ENCODE measurements at places on chromosomes 5 and 9. TPM values are rescaled to one million over a fixed set of nuclear protein-coding genes. Genes with fewer than 3 reads are reported as not detected.
A peak's percentile ranks its signal among the peaks of the same experiment; 100 is the strongest.

The IL9 gene
- not detected for total RNA-seq

DNA sequence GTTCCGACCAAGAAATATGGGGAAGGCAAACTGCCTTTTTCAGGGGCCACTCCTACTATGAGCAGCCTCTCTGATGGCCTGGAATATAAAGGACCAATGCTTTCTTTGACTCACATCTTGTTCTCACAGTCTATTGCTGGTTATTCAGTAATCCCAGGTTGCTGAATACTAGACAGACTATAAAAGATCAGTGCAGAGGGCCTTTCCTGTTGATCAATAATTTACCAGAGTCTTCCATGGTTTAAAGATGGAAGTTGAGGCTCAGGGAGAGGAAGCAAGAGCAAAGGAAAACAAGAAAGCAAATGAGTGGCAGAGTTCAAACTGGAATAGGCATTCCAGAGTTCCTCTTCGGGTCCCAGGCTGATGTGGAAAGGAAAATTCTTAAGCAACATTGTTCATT lies 62.9 kb downstream of the FBXO38 start:
- DNase-seq, result no peak

GRCh38 chr5:138492560-138493045 lies 27.3 kb downstream of the EGR1 start:
- no peak for DNase-seq

The PRR16 gene
- 1.4 TPM for total RNA-seq

DNA sequence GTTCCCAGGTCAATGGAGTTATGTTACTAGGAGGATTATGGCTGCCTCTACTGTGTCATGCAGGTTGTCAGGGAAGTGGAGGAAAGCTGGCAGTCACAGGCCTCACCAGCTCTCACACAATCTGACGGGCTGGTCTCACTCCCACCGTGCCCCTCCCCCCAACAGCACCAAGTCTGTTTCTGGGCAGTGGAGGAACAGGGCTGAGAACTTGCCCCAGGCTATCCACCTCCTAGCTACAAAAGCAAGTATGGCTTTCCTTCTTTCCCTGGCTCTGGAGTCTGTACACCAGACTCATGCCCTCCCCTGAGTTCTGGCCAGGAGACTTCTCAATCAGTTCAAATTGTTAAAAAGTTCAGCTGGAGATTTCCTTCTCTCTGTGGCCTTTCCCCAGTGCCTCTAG lies 25.7 kb upstream of the RIOK2 start:
- no peak for DNase-seq

GRCh38 chr9:108787690-108788048 lies 68.1 kb downstream of the ACTL7B start:
- no peak for DNase-seq

- DNase-seq, result no peak
Observed at GRCh38 chr5:82155305-82155704, 122.8 kb downstream of the RPS23 start.

DNA sequence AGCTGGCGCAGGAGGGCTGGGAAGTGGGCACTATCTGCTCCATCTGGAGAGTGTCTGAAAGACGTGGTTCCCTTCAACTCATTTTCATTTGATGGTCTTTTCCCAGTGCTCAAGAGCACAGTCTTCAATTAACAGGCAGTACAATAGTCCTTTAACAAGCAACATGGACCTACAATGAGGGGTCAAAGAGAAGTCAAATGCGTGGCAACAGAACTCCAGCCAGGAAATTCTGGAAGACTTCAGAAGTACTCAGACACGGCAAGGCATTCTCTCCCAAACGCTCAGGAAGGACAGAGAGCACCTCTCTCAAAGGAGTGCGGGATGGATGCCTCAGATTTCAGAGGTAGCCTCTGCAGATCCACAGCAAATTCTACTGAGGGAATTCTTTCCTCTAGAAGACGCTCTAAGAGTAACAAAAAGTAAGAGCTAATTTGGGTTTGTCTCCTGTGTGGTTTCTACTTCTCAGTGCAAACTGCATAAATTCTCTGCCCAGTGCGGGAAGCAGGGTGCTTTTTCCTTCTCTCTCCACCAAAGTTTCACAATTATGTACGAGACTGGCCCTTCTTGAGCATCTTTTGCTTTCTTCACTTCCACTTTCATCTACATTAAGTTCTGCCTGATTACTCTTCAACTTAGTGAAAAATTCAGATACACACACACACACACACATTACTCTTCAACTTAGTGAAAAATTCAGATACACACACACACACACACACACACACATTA lies 56.4 kb downstream of the LHFPL2 start:
- no peak for DNase-seq

DNA sequence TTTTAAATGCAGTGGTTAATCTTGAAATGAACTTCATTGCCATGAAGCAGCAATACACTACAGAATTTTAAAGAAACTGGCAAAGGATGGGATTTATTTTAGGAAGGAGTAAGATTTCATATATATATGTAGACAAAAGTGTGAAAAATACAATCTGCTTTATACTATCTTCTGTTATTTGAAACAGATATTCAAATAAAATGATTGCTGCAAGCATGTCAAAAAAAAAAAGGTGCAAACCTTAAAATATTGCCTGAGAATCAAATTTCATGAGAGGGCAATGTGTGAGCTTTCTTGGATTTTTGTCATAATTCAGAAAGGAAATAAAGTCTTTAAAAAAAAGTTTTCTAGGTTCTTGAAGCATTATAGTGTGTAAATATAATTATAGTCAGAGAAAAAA lies 705.0 kb upstream of the CDH10 start:
- no peak for DNase-seq

DNA sequence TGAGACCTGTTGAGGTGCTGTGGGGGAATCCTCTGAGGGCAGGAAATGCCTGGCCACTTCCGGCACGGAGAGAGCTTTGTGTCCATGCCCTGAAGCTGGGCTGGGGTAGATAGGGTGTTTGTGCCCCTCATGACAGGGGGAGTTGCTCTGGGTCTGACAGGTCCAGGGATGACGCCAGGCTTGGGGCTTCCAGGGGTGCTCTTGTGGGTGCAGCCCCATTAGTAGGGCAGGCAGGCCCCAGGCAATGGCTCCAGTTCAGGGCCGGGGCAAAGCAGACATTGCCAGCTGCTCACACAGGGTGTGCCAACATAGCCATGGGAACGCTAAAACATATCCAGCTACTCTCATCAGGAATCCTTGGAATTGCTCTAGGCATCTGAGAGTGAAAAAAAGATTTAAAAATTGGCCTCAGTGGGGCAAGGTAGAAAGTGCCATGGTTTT lies 21.1 kb downstream of the PITX1 start:
- no peak for DNase-seq

- DNase-seq, result no peak
Observed at GRCh38 chr9:86405926-86406325, 51.7 kb upstream of the TUT7 start.

- peak; percentile 53 for DNase-seq
Observed at GRCh38 chr5:112551419-112552032, 132.4 kb upstream of the EPB41L4A start.

GRCh38 chr5:159802661-159803060 lies 113.6 kb upstream of the ADRA1B start:
- DNase-seq, result no peak

GRCh38 chr9:111871499-111871855 lies 25.1 kb upstream of the UGCG start:
- DNase-seq, result no peak

GRCh38 chr5:52498607-52499006 lies 289.1 kb upstream of the ITGA1 start:
- no peak for DNase-seq

- DNase-seq, result no peak
Observed at GRCh38 chr5:36897616-36898015, 21.0 kb downstream of the NIPBL start.

The SGCD gene
- 2.2 TPM for total RNA-seq

GRCh38 chr5:115431116-115431515 lies 113.5 kb downstream of the FEM1C start:
- DNase-seq, result no peak

GRCh38 chr9:112174965-112175795 lies at the start of gene SUSD1:
SUSD1 (minus strand) TSS chr9:112175297; CDS start chr9:112175235, 62 bp downstream.
- peak; percentile 56 for DNase-seq

DNA sequence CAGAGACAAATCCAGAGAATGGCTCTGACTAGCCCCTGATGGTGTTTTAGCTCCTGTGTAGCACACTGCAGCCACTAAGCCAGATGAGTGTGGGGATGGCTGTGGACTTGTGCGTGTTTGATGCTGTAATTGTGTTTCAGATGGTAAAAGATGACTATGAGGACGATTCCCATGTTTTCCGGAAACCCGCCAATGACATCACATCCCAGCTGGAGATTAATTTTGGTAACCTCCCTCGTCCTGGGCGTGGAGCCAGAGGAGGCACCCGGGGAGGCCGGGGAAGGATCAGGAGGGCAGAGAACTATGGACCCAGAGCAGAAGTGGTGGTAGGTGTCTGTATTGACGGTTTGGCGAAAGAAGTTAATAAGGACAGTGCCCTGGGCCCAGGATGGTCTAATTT lies 38.0 kb downstream of the HABP4 start:
- DNase-seq, result no peak

- DNase-seq, result peak; percentile 37
Observed at GRCh38 chr9:71783120-71783523, 14.8 kb upstream of the CEMIP2 start.

DNA sequence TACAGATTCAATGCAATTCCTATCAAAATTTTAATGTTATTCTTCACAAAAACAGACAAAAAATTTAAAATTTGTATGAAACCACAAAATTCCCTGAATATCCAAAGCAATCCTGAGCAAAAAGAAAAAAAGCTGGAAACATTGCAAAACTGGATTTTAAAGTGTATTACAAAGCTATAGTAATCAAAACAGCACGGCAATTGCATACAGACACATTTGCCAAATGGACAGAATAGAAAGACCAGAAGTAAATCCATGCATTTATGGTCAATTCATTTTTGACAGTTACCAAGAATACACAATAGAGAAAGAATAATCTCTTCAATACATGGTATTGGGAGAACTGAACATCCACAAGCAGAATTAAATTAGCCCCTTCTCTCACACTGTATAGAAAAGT lies 110.5 kb downstream of the TMEM232 start:
- DNase-seq, result no peak

The ENHO gene
- total RNA-seq, result 1.2 TPM

DNA sequence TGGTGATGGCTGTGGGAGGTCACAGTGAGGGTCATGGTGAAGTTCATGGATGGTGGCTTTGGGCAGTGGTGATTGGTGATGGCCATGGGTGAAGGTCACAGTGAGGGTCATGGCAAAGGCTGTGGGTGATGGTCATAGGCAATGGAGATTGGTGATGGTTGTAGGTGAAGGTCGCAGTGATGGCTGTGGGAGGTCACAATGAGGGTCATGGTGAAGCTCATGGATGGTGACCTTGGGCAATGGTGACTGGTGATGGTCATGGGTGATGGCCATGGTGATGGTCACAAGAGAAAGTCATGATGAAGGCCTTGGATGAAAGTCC lies 115.6 kb upstream of the IRX4 start:
- no peak for DNase-seq

DNA sequence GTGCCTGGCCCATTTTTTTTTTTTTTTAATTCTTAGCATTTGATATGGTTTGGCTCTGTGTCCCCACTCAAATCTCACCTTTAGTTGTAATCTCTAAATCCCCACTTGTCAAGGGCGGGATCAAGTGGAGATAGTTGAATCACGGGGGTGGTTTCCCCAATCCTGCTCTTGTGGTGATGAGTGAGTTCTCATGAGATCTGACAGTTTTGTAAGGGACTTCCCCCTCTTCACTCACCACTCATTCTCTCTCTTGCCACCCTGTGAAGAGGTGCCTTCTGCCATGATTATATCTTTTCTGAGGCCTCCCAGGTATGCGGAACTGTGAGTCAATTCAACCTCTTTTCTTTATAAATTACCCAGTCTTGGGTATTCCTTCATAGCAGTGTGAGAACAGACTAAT lies 27.2 kb downstream of the NDUFAF2 start:
- no peak for DNase-seq

The GPSM1 gene
- 3.4 TPM for total RNA-seq

The MAPK9 gene
- 46.4 TPM for total RNA-seq
